Activated naive CD8-positive, alpha-beta T cell treated with anti-CD3 and anti-CD28 coated beads for 36 hours (primary cell): ENCODE measurements at places on chromosomes 12 and 14. TPM values are rescaled to one million over a fixed set of nuclear protein-coding genes. Genes with fewer than 3 reads are reported as not detected.

DNA sequence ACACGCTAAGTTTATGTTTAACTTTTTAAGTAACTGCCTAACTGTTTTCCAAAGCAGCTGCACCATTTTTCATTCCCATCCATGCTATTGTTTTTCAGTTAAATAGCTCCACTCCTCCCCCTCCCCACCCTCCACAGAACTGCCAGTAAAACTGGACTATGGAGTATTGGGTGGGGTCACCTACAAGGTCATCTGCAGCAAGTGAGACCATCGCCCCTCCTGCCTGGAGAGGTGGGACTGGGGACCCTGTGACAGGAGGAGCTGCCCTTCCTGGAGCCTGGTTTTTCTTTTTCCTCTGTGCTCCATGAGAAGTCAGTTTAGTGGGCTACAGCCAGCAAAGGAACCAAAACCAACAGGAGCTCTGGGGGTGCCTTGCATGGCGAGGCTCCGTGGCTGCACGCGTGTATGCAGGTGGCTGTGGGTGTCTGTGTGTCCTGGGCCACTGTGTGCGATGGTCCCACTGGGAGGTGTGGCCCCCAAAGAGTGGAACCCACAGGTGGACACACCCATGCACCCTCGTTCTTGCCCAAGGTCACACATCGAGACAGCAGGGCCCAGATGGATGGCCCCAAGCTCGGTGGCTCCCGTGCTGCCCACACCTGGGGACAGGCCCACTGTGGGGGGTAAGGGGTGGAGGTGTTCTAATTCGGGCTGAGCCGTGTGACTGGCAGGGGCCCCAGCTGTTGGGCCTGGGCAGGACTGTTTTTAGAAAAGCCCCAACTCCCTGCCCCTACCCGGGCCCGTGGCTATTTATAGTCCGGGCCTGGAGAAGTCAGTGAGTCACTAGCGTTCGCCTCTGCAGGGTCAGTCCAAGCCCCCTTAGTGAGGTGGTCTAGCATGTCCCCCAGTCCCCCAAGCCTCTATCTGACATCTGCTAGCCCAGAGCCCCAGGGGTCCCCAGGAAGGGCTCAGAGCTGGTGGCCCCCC is 2.3 kb upstream of the ADSS1 start:
- H3K36me3 ChIP-seq, result no peaks in the 10 kb centered on the region
- H3K27ac ChIP-seq, result no peak overlapping the region
- DNase-seq, result no peak
- H3K4me3 ChIP-seq, result no peak overlapping the region
- H3K27me3 ChIP-seq, result no peaks in the 10 kb centered on the region

- no peak for DNase-seq
- H3K4me3 ChIP-seq, result no peak overlapping the region
- no peaks in the 10 kb centered on the region for H3K36me3 ChIP-seq
Observed at GRCh38 chr12:30546121-30546520, 149.5 kb downstream of the IPO8 start.

- no peaks in the 10 kb centered on the region for H3K4me1 ChIP-seq
- H3K4me3 ChIP-seq, result no peak overlapping the region
- H3K27me3 ChIP-seq, result no peaks in the 10 kb centered on the region
- DNase-seq, result no peak
Observed at GRCh38 chr12:81021834-81022233, 56.0 kb upstream of the ACSS3 start.

GRCh38 chr12:108352591-108352990 is 13.5 kb upstream of the CMKLR1 start:
- peaks cover 7% of the 10 kb centered on the region for H3K27me3 ChIP-seq
- no peaks in the 10 kb centered on the region for H3K36me3 ChIP-seq
- no peaks in the 10 kb centered on the region for H3K4me1 ChIP-seq
- no peak overlapping the region for H3K4me3 ChIP-seq
- H3K27ac ChIP-seq, result no peak overlapping the region

- no peak overlapping the region for H3K27ac ChIP-seq
- no peaks in the 10 kb centered on the region for H3K36me3 ChIP-seq
- H3K27me3 ChIP-seq, result peaks cover 8% of the 10 kb centered on the region
- H3K4me1 ChIP-seq, result no peaks in the 10 kb centered on the region
Observed at GRCh38 chr12:16076557-16076956, 165.4 kb downstream of the DERA start.

CBLN3 gene
- 6.4 TPM for total RNA-seq

DAAM1 gene
- 9.2 TPM for total RNA-seq

DNA sequence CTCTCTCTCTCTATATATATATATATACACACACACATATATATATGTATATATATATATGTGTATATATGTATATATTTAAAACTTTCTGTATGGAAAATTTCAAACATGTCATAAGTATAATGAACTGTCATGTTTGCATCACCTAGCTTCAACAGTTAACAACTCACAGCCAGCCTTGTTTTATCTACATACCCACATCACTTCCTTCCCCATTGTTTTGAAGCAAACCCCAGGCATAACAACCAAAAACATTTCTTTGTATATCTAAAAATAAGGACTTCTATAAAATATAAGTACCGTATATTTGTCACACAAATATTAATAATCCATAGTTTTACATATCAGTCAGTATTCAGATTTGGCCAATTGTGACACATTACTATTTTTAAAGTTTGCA is 57.4 kb downstream of the PAPOLA start:
- H3K27ac ChIP-seq, result no peak overlapping the region
- no peak overlapping the region for H3K4me3 ChIP-seq
- peaks cover 29% of the 10 kb centered on the region for H3K36me3 ChIP-seq
- no peak for DNase-seq

SERPINA9 gene
- total RNA-seq, result not detected

DNA sequence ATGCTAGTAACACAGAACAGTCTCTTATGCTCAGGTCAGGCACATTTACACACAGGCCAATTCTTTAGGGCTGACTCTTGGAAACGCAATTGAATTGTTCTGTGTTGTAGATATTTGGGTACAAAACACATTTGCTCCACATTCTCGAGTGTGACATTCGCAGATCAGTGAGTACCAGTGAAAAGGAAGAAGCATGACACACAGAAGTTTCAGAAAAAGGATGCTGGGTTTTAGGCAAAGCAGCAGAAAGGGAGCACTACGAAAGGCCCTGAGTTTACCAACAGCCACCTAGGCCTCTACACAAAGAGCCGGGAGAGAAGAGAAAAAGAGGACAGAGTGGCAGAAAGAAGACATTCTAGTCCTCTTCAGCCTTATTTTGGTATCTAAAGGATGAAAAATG is 254.4 kb upstream of the BTG1 start:
- no peak for DNase-seq
- H3K4me3 ChIP-seq, result peak overlapping the region; percentile 68
- H3K4me1 ChIP-seq, result peaks cover 87% of the 10 kb centered on the region
- H3K27me3 ChIP-seq, result no peaks in the 10 kb centered on the region
- H3K27ac ChIP-seq, result peak overlapping the region; percentile 98
- peaks cover 42% of the 10 kb centered on the region for H3K36me3 ChIP-seq

DNA sequence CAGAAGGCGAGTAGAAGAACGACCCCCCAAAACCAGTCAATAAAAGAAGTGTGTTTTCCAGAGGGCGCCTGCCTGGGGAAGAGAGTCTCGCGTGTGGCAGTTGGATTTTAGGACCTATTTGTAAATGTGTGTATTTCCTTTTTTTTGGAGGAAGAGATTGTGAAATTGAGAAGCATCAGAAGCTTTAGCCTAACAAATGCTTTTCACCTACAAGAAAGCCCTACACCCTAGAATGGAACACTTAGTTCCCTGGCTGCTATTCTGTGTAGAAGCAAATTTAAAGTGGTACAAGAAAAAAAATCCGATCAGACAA is 1.3 kb downstream of the RCOR1 start:
- DNase-seq, result no peak
- peak overlapping the region; percentile 84 for H3K4me3 ChIP-seq
- H3K27ac ChIP-seq, result peak overlapping the region; percentile 27
- H3K36me3 ChIP-seq, result peaks cover 12% of the 10 kb centered on the region

- no peak overlapping the region for H3K4me3 ChIP-seq
- H3K4me1 ChIP-seq, result no peaks in the 10 kb centered on the region
- DNase-seq, result no peak
- H3K36me3 ChIP-seq, result no peaks in the 10 kb centered on the region
Observed at GRCh38 chr12:114835031-114835430, 151.1 kb upstream of the TBX3 start.

GRCh38 chr12:24724814-24725213 is 224.1 kb downstream of the BCAT1 start:
- peaks cover 10% of the 10 kb centered on the region for H3K4me1 ChIP-seq
- no peak overlapping the region for H3K4me3 ChIP-seq
- DNase-seq, result no peak
- no peaks in the 10 kb centered on the region for H3K36me3 ChIP-seq

DNA sequence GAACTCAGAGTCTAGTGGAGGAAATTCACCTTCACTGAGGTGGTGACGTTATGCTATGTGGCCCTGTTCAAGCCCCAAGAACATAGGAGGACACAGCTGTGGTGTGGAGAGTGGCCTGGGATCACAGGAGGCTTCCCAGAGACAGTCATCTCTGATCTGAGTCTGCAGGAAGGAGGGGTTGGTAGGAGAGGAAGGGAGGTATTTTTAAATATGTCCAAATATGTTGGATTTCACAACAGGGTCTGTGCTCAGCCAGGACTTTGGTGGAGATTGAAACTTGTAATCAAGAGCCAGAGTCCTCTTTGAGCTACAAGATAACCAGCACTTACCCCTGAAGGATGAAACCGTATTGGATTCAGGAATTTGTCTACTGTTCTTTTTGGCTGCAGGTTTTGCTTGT is 26.4 kb upstream of the MED13L start:
- no peak overlapping the region for H3K27ac ChIP-seq
- no peaks in the 10 kb centered on the region for H3K27me3 ChIP-seq
- no peaks in the 10 kb centered on the region for H3K4me1 ChIP-seq
- H3K4me3 ChIP-seq, result no peak overlapping the region
- DNase-seq, result no peak
